Activated naive CD4-positive, alpha-beta T cell treated with Interleukin-2 at 50 U/mL for 16 hours (primary cell): ENCODE measurements at places on chromosomes 7 and 10.

- no peak for DNase-seq
Observed at GRCh38 chr10:34434119-34434594, 380.9 kb downstream of the PARD3 start.

DNA sequence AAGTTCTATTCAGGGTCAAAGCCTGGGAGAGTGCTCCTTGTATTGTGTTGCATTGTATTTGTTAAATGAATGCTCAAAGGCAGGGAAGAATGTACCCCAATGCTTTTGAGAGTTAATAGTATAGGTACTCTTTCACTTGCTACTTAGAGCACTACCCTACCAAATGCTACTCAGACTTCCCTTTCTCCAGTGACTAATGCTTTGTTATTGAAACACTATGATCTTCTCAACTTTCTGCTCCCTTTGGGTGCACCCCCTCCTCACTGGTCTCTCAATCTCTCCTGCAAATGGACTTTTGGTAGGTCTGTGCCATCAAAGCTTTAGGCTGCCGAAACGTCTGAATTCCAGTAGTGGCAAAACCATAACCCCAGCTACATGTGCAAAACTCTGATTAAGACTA is 177.7 kb upstream of the AHR start:
- no peak for DNase-seq

DNA sequence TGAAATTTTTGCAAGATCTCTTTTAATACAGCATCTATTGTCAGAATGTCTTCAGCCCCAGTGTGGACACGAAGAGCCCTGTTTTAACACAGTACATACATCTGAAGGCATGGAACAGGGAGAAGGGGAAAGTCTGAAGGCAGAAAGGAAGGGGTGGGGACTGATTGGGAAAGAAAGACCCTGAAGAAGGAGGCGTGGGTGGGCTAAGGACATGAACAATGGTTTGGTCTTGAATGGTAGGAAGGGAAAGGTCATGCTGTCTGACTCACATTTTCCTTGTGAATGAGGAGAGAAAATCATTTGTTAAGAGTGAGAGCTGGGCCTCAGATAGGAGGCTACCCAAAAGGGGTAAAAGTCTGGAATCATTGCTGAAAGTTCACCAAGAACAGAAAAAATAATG is 297.1 kb downstream of the GALNT17 start:
- no peak for DNase-seq

DNA sequence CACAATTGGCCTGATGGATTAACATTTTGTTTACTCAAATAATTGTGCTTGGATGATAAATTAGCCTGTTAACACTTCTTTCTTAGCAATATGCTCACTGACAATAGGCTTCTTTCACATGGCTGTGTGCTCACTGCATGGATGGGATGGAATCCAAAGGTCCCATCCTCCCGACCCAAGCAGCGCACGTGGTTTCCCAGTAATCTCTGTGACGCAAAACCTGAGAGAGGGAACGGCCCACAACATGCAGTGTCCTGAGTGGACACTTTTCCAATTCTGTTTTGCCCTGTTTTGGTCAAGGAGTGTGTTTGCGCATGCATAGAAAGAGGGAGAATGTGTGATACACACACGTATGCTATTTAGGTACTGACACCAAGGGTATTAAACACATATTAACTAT is 42.1 kb upstream of the RASGEF1A start:
- DNase-seq, result no peak

- no peak for DNase-seq
Observed at GRCh38 chr7:45068236-45069023, 20.3 kb downstream of the NACAD start.

GRCh38 chr10:1205450-1206030 is 149.4 kb downstream of the WDR37 start:
- DNase-seq, result no peak

- no peak for DNase-seq
Observed at GRCh38 chr10:52351914-52352330, 37.8 kb downstream of the DKK1 start.

- no peak for DNase-seq
Observed at GRCh38 chr10:12687996-12688395, 313.5 kb downstream of the CCDC3 start.

DNA sequence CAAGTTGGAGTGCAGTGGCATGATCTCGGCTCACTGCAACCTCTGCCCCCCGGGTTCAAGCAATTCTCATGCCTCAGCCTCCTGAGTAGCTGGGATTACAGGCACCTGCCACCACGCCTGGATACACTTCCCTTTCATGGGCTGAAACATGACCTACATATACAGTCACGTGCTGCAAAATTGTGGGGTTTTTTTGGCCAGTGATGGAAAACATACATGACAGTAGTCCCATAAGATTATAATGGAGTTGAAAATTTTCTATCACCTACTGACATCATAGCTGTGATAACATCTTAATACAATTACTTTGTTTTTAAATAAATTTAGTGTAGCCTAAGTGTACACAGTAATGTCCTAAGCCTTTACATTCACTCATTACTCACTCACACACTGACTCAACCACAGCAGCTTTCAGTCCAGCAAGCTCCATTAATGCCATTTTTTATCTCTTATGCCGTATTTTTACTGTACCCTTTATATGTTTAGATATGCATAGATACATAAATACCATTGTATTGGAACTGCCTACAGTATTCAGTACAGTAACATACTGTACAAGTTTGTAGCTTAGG is 79.9 kb upstream of the TMEM196 start:
- DNase-seq, result no peak

- DNase-seq, result no peak
Observed at GRCh38 chr7:142647749-142648148, 101.5 kb upstream of the PRSS1 start.

GRCh38 chr10:54063514-54063913 is 737.5 kb downstream of the PCDH15 start:
- DNase-seq, result no peak
